ENCODE measurements at places on chromosomes 12 and 14.

DNA sequence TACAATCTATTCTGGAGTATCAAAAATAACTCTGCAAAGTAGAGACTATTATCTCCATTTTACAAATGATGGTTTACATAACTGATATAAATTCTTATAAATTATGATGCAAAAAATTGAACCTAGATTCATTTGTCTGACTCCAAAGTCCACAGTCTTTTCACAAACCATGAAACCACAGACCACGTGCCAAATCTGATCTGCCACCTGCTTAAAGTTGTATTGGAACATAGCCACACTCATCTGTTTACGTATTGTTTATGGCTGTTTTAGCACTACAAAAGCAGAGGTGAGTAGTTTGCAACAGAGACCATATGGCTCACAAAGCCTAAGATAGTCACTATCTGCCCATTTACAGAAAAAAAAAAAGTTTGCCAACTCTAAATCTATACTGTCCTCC is 105.3 kb downstream of the KCNH5 start:
- ATAC-seq, result no peak

GRCh38 chr14:78857974-78858373 is 687.8 kb downstream of the NRXN3 start:
- ATAC-seq, result no peak

DNA sequence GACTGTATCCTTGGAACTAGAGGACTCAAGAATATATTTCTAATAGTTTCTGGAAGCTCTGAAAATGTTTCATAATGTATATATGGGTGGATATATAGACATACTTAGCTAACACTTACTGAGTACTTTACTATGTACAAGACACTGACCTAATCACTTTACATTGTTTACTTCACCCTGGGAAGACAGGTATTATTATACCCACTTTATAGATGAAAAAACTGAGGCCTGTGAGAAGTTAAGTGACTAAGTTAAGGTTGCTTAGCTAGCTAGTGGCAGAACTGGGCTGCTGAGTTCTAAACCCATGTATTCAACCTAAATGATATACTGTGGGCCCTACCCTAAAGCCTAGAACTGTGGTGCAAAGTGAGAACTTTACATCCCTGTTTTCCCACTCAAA is 79.1 kb upstream of the SSTR1 start:
- no peak for ATAC-seq

GRCh38 chr12:91870872-91871707 is 274.6 kb downstream of the BTG1 start:
- no peak for ATAC-seq

- ATAC-seq, result no peak
Observed at GRCh38 chr14:104891664-104892530, 26.8 kb downstream of the CEP170B start.

- ATAC-seq, result no peak
Observed at GRCh38 chr12:92395322-92395721, 249.7 kb upstream of the BTG1 start.

DNA sequence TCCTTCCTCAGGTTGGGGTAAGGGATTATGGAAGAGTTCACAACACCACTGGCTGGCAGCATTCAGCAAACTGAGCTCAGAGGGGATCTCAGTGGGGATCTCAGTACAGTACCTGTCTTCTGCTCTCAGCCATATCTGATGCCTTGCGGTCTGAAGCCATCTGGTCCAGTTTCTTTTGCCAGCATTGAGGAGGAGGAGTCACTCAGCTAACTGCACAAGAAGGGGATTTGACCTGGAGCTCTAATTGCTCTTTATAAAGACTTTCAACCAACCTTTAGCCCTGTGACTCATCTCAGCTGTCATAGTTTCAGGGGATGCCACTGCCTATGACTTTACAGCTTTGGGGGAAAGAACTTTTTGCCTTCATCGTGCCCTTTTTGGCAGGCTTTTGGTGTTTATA is 44.9 kb downstream of the JKAMP start:
- no peak for ATAC-seq

DNA sequence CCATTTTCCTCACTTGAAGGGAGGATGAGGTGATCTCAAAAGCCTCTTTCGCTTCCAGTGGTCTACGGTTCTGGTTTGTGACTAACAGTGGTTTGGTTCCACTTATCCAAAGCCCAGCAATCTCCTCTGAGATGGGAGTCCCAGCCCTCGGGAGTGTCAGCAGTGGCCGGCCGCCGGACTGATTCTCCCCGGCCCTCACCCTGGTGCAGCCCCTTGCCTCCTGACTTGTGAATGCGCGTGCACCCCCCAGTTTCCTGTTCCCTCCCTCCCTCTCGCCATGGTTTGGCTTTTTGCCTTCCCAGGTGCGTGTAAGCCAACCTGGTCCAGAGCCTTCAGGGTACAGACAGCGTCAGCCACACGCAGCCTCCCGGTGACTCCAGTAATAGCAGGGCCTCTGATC is 74.5 kb downstream of the B4GALNT3 start:
- ATAC-seq, result no peak

DNA sequence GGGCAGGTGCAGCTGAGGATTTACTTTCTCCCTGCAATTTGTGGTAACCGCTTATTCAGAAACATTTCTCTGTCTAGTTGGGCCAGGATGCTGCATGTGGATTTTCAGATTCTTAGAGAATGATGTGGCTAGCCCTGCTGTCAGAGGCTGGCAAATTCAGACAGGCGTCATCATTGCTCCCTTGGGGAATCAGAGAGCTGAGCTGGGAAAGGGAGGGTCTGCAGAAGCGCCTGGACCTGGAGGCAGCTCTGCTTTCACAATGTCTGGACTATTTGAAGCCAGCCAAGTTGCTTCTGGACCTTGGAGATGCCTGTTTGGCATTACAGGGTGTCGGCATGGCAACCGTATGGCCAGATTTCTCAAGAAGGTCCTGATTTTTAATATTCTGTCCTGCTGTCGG is 3.4 kb downstream of the GALNT16 start:
- no peak for ATAC-seq

DNA sequence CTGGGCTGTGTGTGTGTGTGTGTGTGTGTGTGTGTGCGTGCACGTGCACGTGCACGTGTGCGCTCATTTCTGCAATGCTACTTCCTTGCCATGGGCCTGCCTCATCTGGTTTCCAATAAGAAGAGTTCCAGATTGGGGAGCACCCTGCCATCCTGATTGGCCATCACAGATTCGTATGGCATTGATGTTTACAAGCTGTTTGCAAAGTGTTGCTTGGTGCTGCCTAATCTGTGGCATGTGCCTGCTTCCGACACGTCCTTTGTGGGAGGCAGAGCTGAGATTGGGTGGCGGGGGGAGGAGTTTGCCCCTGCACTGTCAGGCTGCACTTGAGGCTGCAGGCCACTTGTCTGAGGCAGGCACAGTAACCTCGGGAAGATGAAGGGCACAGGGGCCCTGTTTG is 39.2 kb downstream of the SAMD4A start:
- ATAC-seq, result peak; percentile 40

GRCh38 chr12:28543021-28543890 is 353.0 kb downstream of the CCDC91 start:
- no peak for ATAC-seq

GRCh38 chr12:76192416-76192815 is 107.9 kb upstream of the NAP1L1 start:
- no peak for ATAC-seq

DNA sequence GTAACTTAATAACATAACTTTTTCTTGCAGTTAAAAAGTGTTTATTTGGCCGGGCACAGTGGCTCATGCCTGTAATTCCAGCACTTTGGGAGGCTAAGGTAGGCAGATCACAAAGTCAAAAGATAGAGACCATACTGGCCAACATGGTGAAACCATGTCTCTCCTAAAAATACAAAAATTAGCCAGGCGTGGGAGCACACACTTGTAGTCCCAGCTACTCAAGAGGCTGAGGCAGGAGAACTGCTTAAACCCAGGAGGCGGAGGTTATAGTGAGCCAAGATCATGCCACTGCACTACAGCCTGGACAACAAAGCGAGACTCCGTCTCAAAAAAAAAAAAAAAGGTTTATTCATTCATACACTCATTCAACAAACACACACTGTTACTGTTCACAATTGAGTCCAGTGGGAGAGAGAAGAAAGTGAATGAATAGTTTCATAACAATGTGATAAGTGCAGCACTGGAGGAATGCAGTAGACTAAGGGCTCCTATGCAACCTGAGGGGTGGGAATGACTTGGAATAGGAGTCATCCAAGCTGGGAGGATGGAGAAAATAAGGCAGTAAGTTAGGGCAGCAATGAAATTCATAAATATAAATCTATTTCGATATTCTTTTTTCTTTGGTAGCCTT is 19.8 kb downstream of the DAD1 start:
- ATAC-seq, result no peak

DNA sequence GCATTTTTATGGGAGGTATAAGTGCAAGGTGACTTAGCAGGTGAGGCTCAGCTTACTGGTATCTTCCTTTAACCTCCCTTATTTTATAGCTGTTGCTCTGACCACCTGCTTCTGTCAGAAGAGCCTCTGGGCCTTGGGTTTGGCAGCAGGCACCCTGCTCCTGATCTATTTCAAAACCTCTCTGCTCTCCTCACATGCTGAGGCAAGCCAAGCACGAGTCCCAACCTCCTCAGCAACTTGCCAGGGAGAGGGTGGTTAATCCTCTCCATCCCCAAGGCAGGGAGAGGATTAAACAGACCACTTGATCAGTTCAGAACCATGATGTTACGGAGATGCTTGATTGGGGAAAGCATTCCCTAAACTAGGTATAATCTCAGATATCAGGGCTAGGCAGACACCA is 5.4 kb downstream of the PLEKHH1 start:
- no peak for ATAC-seq

DNA sequence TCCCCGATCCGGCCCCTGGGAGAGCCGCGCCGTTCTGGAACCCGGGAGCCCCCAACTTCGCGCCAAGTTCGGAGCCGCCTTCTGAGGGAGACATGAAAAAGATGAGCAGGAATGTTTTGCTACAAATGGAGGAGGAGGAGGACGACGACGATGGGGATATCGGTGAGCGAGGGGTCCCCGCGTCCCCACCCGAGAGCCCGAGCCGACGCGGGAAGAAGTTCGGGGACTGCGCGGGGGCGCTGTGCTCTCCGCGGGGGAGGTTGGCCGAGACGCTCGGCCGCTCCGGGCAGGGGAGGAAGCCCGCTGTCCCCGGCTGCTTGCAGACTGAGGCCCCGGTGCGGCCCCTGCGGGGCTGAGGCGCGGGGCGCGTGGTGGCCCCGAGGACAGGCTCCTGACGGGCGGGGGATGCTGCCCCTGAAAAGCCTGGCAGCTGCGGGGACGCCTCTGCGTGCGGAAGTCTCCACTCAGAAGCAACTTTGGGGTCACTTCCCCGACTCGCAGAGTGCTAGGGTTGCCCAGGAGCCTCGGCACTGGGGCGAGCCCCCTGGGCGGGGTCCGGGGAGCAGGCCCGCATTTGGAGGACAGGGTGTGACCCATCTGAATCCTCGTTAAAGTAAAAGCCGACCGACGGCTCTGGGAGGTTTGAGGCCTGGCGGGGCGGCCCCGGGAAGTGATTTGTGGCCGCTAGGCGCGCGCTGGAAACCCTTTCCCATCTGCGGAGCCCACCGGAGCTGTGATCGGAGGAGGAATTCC is 511 bp downstream of the ANO6 start:
- ATAC-seq, result peak; percentile 64

Data from motor neuron (in vitro differentiated cells).